ENCODE measurements at places on chromosomes 11 and 22.
A peak's percentile ranks its signal among the peaks of the same experiment; 100 is the strongest.

GRCh38 chr11:117381481-117382387, 54.1 kb downstream of the CEP164 start:
- no peak for DNase-seq

DNA sequence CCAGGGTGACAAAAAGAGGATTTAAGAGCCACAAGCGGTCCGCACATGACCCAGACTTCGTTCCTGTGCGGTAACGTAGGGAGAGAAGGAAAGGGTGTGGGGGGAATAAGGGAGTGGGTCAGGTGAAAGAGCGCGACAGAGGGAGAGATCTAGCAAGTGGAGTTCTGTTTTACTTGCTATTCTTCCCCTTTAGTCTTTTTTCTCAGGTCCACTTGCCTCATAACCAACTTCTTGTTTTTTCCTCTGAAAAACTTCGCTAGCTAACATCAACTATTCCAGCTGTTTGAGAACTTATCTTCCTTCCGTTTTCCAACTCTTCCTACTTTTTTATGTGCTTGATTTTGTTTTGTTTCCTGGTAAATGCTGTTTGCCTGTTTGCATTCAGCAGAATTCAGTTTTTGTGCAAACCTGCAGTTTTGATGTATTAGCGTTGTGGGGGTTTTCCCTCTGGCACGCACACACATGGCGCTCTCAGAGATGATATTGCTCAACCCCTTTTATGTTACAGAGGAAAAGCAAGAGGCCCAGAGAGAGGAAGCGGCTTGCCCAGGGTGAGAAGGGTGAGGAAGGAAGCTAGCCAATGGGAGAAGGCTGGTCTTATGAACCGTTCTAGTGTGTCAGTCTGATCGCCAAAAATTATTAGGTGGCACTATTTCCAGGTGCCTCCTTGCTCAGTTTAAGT, 592 bp upstream of the CTSC start:
- DNase-seq, result peak; percentile 66

GRCh38 chr22:31394326-31394725, 5.1 kb upstream of the DRG1 start:
- DNase-seq, result no peak

- no peak for DNase-seq
Measured at GRCh38 chr22:46125816-46126765, 24.2 kb upstream of the PPARA start.

GRCh38 chr11:111155021-111155420, 90.5 kb upstream of the POU2AF2 start:
- DNase-seq, result no peak

DNA sequence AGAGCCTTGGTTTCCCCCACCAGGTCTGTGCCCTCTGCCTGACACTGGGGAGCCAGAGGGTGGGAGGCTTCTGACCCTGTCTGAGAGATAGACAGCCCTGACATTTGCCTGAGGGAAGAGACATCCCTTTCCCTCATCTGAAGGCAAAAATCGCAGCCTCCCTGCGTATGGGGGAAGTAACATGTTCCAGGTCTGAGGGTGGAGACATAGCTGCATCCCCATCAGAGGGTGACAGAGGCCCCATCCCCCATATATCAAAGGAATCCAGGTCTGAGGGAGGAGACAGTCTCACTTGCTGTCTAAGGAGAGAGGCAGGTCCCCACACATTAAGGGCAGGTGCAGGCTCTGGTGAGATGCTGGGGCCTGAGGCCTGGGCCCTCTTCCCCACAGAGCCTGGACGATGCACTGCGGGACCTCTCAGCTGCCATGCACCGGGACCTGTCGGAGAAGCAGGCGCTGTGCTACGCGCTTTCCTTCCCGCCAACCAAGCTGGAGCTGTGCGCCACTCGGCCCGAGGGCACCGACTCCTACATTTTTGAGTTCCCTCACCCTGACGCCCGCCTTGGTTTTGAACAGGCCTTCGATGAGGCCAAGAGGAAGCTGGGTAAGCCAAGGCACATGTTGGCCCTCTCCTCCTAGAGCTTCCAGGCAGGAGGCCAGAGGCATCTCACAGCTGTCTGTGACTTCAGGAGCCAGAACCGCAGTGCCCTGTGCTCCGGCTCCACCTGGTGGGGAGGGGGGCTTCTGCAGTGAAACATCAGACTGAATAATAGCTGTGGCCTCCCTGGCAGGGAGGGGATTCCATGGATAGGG, 16.1 kb upstream of the RELT start:
- no peak for DNase-seq

- no peak for DNase-seq
Measured at GRCh38 chr11:20731676-20732215, 62.4 kb downstream of the NELL1 start.

DNA sequence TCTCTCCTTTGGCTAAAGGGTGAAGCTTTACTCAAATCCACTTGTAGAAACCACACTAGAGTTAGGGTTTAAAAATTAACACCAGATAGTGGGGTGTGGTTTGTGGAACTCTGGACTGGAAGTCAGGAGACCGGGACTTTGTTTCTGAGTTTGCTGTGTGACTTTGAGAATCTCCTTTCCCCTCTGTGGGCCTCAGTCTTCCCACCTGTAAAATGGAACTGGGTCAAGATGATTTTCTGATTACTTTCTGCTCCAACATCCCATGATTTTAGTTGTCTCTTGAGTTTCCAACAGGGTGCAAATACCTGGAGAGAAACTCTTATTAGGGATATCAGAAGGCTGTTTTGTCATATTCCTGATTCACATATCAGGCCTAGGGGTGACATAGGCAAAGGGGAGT, 301.0 kb downstream of the MIAT start:
- DNase-seq, result no peak

DNA sequence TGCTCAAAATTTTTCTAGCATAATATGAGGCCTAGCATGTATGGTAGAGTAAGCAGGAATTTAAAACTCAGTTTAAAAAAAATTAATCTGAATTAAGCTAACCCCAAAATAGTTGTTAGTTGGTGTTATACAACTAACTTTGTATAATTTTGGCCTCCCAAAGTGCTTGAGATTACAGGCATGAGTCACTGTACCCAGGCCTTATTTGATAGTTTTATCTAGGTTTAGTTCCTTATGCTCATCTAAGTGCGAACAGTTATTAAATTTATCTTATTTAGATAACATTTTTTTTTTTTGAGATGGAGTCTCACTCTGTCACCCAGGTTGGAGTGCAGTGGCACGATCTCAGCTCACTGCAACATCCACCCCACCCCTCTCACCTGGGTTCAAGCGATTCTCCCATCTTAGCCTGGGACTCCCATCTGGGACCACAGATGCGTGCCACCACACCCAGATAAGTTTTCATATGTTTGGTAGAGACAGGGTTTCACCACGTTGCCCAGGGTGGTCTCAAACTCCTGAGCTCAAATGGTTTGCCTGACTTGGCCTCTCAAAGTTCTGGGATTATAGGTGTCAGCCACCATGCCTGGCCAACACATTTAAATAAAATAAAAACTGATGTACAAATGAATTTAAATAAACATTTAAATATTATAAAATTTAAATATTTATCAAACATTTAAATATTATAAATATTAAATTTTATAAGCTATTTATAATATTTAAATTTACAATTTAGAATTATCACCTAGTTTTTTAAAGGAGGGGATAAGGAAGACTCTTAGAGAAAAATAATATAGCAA, 7.5 kb downstream of the IL18 start:
- no peak for DNase-seq

- no peak for DNase-seq
Measured at GRCh38 chr11:11510939-11511338, 110.9 kb downstream of the GALNT18 start.

DNA sequence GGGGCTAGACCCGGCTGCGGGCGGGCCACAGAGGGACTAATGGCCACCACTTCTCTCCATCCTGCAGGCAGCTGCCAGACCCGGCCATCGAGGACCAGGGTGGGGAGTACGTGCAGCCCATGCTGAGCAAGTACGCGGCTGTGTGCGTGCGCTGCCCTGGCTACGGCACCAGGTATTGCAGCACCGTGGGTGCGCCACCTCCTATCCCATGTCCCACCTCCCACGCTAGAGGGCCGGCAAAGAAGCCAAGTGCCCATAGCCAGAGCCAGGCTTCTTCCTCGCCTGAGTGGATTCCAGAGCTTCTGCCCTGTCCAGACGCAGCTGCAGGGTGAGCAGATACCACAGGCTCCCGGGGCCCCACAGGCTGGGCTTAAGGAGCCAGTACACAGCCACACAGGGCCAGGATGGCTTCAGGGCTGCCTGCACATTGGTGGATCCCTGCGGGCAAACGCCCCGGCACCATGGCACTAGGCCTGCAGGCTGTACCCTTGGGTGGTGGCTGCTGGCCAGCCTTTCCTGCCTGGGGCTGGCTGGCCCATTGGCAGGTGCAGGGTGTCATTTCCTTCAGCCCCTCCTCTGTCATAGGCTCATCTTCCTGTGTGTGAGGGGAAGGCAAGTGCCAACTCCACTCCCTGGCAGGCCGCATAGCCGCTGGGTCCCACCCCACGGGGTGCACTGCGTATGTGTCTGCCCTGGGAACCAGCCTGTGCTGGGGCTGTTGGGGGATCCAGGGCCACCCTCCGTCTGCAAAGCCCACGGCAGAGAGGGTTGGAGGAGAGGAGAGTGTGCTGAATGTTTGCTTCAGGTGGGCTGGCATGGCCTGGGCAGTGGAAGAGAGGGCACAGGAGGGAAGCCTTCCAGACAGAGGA, 16.5 kb upstream of the DGCR8 start:
- DNase-seq, result no peak

GRCh38 chr11:128311742-128312719, 275.3 kb downstream of the ETS1 start:
- no peak for DNase-seq

GRCh38 chr11:75499423-75500190, 26.1 kb downstream of the GDPD5 start:
- no peak for DNase-seq

GRCh38 chr11:76047766-76048165, 158.5 kb downstream of the WNT11 start:
- no peak for DNase-seq

DNA sequence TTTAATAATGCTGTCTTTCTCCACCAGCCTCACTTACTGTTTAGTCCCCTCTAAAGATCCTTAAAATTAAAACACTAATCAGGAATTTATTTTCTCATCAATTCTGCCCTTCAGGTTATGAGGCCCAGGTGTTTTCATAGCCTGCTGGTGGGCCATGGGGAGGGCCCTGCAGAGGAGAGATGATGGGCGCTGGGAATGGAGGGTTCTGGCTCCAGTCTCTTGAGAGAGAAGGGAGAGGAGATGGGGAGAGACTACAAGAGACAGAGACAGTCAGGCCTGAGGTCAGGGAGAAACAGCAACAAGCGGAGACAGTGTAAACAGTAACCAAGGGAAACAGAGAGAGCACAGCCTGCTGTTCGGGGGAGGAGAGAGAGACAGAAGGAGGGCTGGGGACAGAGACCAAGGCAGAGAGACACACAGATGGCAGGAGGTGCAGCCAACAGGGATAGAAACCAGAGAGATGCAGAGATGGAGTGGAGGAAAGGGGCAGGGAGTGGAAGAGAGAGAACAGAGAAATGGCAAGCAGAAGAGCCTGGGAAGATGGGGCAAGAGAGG, 187.3 kb upstream of the SYT13 start:
- DNase-seq, result no peak

- DNase-seq, result no peak
Measured at GRCh38 chr11:46682773-46683752, 17.4 kb downstream of the ARHGAP1 start.

- DNase-seq, result no peak
Measured at GRCh38 chr11:118916842-118917388, 8.8 kb downstream of the BCL9L start.

GRCh38 chr22:37166675-37167066, 17.0 kb upstream of the IL2RB start:
- peak; percentile 93 for DNase-seq

DNA sequence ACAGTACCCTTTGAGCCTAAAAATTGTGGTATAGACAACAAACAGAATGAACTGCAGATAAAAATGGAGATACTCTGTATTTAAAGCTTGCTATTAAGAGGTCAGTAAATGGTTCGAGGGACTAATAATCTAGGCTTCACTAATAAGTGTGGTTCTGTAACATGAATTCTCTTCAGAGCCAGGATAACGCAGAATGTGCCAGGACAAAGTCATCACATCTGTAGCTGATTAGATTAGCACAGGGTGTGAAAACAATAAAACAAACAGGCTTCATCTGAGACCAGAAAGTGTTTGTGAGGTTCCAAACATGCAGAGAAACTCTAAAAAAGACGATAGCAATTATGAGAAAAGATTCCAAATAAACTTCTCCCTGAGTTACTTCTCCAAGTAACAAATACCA, 89.1 kb upstream of the LUZP2 start:
- no peak for DNase-seq

DNA sequence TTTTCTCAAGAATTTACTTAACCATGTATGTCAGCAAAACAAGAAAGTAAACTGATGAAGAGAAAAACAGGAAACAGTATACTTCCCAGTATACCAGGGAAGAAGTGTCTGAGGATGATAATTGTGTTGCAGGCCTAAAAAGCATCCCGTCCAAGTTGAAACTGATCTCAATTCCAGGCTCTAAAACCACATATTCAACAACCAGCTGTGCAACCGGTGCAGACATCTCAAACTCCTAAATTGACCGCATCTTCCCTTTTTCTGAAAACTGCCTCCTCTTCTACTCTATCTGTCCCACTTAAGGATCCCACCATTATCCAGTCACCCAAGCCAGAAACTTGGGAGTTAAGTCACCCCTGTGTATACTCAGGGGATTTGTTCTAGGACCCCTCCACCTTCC, 47.2 kb downstream of the CCDC83 start:
- no peak for DNase-seq

GRCh38 chr11:12503039-12503484, 125.7 kb downstream of the PARVA start:
- no peak for DNase-seq

Data from activated CD8-positive, alpha-beta memory T cell treated with anti-CD3 and anti-CD28 coated beads, Interleukin-2, amount 50 U/mL, for 48 hours (primary cell).